ENCODE measurements at places on chromosomes 6 and 20. TPM values are rescaled to one million over a fixed set of nuclear protein-coding genes. Genes with fewer than 3 reads are reported as not detected.

Gene MATN4
- 0.30 TPM for total RNA-seq

Gene GMPR
- total RNA-seq: 14.0 TPM

Gene ARMC2
- 12.2 TPM for total RNA-seq

Gene SLC16A10
- total RNA-seq: 6.8 TPM

Gene CLPSL2
- total RNA-seq: not detected

Gene C20orf204
- 9.7 TPM for total RNA-seq

Gene PRRT1
- total RNA-seq: 1.2 TPM

Gene ZSCAN12
- total RNA-seq: 13.9 TPM

Gene PPP1R3G
- 0.17 TPM for total RNA-seq

Gene C6orf58
- not detected for total RNA-seq

Gene CAPN11
- total RNA-seq: not detected

Gene CTCFL
- total RNA-seq: not detected

Gene SLC4A11
- total RNA-seq: 1.9 TPM

Gene PHACTR3
- not detected for total RNA-seq

All from activated naive CD8-positive, alpha-beta T cell treated with anti-CD3 and anti-CD28 coated beads, Interleukin-2, amount 10 ng/mL, durations not matched to agents 7 days and 5 days (primary cell).